ENCODE measurements at places on chromosomes 16 and 17.

DNA sequence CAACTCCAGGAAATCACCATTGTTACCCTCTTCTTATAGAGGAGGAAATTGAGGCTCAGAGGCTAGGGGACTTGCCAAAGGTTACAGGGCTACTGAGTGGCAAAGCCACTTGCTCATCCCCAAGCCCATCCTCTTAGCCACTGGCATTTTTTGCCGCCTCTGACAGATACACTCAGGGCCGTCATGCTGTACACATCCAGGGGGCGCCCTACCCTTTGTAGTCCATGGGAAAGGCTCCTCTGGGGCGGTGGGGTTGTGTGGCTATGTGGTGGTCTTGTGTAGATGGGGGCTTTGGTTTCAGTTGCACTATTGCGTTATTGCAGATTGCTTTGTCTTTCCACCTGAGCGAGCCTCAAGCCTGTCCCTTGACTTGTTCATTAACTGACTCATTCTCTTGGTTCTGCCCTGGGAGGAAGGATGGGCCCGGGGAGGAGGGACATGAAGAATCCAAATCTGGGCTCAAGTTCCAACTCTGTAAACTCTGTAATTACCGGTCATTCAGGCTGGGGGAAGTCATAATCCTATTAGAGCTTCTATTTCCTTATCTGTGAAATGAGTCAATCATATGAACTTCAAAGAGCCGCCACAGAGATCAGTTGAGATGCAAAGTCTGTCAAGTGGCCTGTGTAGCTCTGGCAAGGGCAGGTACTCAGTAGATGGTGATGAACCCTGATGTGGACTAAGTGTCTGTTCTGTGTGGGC lies 2.8 kb downstream of the NOS2 start:
- no peak for DNase-seq

DNA sequence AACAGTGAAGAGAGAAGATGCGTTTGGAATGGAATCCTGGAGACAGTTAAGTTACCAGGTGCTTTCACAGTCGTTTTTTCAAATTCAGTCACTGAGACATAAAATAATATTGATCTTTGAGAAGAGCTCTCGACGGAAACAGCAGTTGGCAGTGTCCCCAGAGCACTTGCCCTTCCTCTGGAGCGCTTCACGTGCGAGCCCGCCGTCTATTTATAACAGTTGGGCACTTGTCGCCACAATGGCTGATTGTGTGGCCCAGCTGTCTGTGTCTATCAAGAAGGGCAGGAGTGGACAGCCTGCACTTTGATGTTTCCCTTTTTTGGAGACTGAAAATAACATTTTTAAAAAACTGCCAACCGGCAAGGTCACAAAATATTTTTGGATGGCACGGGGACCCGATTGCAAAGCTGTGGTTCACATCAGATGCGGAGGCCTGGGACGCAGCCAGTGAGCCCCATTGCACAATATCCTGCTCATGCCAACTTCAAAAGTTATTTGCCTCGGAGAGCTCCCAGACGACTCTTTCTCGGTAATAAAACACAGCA lies 62.9 kb downstream of the ADCY9 start:
- no peak for DNase-seq

GRCh38 chr17:46869975-46870803 lies 18.8 kb downstream of the WNT9B start:
- DNase-seq: no peak

- peak; percentile 41 for DNase-seq
Measured at GRCh38 chr17:55264645-55265298, at the start of gene HLF. Gene HLF, plus strand, starts transcription at chr17:55264960. Its CDS starts 525 bp downstream, at chr17:55265485.

DNA sequence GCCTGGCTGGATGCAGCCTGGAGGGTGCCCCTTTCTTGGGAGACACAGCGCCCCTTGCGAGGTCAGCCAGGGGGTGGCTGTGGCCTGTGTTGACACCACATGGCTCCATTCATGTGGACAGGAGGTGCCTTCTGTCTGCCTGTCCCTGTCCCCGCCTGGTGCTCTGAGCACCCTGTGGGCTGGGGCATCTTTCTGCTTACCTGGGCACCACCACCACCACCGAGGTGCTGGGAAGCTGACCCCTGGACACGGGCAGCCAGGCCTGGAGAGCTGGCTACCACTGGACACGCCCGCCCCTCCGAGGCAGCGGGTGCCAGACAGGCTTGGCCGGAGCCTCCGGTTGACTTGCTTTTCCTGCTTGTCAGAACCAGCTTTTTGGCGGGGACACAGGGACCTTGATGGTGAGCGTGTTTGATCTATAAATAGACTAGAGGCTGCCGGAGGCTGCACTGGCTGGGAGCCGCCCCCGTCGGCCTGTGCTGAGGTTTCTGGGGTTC lies 121.3 kb upstream of the GSE1 start:
- no peak for DNase-seq

- no peak for DNase-seq
Measured at GRCh38 chr17:77741109-77741508, 217.4 kb upstream of the TNRC6C start.

DNA sequence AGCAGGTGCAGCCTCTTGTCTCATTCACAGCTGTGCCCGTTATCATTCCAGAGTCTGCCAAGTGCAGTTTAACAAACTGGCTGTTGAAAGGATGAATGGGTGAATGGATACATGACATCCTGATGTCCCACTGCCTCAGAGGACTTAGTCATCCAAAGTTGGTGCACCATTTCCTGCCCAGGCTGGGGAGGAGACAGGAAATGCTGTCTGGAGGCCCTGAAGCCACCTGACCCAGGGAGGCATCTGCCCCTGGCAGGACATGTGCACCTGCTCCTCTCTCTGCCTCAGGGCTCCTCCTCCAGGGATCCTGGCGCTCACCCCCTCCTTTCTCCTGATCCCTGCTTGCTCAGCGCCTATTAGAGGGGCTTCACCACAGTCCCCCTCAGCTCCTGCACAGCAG lies 1.8 kb upstream of the CD300C start:
- DNase-seq: no peak

DNA sequence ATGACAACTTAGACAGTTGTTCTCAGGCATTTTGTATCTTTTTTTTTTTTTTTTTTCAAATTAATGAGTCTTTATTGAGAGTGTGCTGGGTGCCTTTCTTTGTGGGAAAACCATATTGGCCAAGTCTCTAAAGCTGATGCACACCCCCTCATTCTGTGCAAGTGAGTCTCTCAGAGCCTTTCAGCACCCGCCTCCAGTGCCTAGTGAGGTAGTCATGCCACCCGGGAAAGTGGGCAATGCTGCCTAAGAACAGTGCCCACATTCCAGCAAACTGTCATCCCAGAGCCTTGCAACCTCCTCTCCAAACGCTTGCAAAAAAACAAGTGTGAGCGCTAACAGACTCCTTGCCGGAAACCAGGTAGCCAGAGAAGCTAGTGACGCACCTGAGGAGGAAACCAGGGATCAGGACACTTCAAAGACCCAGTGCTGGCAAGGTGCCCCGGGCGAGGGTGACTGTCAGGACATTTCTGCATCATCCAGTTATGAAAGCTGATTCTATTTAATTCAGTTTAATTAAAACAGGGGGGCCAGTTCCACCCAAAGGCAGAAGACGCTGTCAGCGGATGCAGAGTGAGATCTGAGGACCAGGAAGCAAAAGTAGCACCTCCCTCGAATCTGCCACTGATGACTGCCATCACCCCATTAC lies 34.9 kb downstream of the SMARCE1 start:
- no peak for DNase-seq

DNA sequence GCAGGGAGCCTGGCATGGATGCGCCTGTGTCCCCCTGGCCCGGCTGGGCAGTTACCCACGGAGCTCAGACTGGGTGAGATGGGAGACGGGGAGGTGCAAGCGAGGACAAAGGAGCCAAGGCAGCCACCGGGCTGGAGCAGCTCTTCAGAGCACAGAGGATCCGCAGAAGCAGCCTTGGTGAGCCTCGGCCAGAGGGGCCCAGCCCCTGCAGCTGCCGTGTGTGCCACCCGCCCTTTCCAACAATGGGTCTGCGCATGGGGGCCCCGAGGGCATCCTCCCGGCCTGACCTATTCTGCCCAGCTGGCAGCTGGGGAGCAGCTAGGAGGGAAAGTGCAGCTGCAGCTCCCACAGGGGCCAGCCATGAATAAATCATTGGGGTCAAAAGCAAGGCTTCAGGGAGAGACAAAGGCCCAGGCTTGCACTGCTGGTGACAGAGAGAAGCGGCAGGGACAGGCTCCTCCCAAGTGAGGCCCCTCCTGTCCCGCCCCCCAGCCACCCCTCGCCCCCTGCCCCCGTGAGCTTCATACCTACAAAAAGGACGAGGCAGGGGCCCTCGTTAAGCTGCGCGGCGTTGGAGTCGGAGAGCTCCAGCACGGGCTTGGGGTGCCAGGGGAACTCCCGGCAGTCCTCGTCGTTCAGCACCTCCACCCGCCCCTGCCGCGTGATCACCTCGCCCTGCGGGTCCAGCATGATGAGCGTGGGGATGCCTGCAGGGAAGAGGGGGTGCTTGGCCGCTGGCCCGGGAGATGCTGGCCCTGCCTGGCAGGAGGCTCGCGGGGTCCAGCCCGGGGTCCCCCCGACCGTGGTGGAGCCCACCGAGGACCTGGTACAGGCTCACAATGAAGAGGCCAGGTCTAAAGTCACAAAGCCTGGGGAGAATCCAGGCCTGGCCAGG lies 22.6 kb downstream of the MRM3 start:
- no peak for DNase-seq

DNA sequence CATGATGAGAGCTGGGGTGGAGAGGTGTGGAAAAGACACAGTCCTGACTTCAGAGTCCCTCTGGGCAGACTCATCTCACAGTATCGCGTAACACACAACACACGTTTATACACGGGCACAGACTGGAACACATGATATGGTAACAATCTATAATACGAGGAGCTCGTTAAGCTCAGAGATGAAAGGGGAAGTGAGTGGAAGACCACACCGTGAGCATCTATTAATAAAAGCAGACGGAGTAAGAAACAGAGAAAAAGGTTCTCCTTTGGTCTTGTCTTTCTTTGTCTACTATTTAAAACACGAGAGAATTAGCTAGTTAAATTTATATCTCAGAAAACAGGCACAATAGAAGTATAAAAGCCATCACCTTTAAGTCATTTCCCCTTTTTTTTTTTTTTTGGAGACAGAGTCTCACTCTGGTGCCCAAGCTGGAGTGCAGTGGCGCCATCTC lies 13.5 kb downstream of the ANKRD11 start:
- no peak for DNase-seq

DNA sequence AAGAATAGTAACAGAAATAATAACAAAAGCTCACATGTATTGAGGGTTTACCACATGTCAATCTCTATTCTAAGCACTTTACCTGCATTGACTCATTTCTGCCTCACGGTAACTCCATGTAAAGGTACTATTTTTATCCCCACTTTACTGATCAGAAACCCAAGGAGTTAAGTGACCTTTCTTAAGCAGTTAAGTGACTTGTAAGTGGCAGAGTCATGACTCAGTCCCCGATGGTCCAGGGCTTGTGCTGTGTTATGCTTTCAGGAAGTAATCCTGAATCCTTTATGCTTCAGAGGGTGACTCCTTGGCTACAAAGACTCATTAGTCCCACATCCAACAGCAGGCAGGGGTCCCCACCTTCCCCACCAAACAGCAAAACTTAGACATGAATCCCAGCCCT lies 66.5 kb downstream of the MRM1 start:
- no peak for DNase-seq

GRCh38 chr17:81260171-81260570 lies 21.1 kb downstream of the NDUFAF8 start:
- DNase-seq: no peak

DNA sequence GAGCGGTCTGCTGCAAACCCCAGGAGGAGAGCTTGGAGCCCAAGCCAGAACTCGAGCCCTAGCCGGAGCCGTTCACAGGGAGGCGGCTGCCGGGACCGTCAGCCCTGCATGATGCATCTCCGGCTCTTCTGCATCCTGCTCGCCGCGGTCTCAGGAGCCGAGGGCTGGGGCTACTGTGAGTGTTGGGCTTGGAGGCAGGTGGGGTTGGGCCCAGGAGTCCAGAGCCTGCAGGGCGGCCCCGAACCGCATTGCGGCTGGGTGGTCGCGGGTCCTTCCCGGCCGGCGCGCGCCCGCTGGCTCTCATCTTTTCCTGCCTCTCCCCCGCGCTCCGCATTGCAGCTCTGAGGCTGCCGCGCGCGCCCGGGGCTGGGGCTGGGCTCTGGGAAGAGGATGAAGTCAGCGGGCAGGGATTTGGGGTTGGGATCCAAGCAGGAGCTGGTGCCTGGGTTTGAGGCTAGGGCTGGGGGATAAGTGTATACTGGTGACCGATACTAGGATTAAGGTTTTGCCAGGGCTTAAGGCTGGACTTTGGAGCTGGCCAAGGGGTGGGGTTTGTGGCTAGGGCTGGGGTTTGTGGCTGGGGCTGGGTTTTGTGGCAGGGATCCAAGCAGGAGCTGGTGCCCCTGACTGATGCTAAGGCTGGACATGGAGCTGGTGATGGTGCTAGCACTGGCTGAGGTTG lies 532 bp downstream of the CNTNAP1 start:
- DNase-seq: no peak

- no peak for DNase-seq
Measured at GRCh38 chr16:15653227-15653626, 3.2 kb downstream of the NDE1 start.

- DNase-seq: no peak
Measured at GRCh38 chr16:1534021-1535020, 855 bp downstream of the TMEM204 start.

GRCh38 chr17:2776589-2777241 lies 19.5 kb upstream of the RAP1GAP2 start:
- no peak for DNase-seq

DNA sequence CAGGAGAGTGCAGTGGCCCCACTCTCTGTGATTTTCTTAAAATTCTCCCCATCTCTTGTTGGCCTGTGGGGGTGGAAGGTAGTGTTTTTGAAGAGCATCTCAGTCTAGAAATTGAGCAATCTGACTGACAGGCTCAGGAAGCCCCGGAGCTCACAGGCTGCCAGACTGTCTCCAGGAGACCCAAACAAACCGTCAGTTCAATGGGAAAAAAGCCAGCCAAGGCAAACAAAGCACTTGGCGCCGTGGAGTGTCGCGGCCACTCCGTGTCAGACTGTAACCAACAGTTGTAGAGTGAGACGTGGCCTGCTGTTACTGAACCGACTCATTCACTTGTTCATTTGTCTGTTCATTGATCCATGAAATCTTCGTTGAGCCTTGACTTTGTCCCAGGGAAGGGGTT lies 33.7 kb downstream of the RGS9 start:
- no peak for DNase-seq

DNA sequence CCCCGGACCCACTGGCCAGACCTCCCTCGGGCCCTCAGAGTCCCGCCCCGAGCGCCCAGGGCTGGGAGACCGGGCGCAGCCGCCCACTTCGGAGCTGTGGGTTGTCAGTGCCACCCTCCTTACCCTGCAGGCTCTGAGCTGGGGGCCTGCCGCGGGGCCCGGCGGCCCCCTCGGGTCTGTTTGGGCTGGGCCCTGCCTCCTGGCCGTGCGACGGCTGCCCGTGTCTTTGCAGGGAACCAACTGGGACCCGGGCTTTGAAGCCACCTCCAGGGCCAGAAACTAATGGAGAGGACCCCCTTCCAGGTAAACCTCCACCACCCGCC lies 443 bp downstream of the TEDC2 start:
- DNase-seq: no peak
